ENCODE measurements at places on chromosomes 3 and 15. TPM values are rescaled to one million over a fixed set of nuclear protein-coding genes. Genes with fewer than 3 reads are reported as not detected.

- no peak for DNase-seq
These were observed 72.1 kb downstream of the RSL24D1 start for GRCh38 chr15:55124616-55125015.

- no peak for DNase-seq
These were observed 29.8 kb upstream of the TSC22D2 start for GRCh38 chr3:150378301-150378748.

- no peak for DNase-seq
These were observed 13.7 kb downstream of the ZDHHC19 start for GRCh38 chr3:196197524-196197923.

- no peak for DNase-seq
These were observed 354.5 kb upstream of the KCNMB2 start for GRCh38 chr3:178181784-178182183.

GRCh38 chr15:78906316-78906620 is 33.6 kb downstream of the MORF4L1 start:
- no peak for DNase-seq

DNA sequence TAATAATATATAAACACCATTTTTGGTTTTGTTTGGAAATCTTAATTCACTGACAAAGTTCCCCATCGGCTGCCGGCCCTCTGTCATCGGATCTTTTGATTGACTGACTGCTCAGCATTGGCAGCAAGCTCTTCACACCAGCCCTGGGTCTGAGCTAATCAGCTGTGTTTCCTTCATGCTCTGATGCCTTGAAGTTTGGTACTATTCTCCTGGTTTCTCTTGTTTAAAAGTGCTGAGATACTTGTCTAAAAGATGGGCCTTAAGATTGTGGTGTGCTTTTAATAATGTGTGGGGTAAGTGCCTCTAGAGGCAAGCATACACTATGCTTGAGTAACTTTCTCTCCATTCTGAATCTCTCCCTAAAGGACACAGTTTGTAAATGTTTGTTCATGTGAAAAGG is 415.5 kb upstream of the TPRG1 start:
- DNase-seq, result no peak

Gene CLASP2
- 50.2 TPM for polyA plus RNA-seq

Gene CCR3
- 0.15 TPM for polyA plus RNA-seq

Gene DAZL
- polyA plus RNA-seq, result not detected

Gene STRC
- polyA plus RNA-seq, result 0.90 TPM

Gene DNASE1L3
- 0.86 TPM for polyA plus RNA-seq

Gene RNF7
- polyA plus RNA-seq, result 85.4 TPM

Gene CILP
- polyA plus RNA-seq, result 22.1 TPM

Gene C15orf62
- polyA plus RNA-seq, result 1.9 TPM
